ENCODE measurements at places on chromosomes 16 and 17.

DNA sequence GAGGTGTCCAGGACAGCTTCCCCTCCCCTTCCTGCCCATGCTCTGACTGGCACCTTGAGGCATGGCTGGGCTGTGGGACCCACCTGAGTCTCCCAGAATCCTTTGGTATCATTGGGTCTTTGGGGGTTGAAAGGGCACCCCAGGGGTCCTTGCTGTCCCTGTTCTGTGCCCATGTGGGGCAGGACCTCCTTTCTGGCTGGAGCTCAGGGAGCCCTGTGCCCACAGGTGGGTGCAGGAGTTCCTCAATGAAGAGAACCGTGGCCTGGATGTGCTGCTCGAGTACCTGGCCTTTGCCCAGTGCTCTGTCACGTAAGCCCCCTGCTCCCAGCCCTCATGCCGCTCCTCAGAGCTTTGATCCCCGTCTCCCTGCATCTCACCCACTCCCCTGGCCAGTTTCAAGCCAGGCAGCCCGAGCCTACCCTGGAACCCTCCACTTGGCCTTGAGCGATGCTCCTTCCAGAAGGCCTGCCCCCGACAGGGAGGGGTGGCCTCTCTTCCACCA lies 11.8 kb downstream of the FMNL1 start:
- DNase-seq: no peak

DNA sequence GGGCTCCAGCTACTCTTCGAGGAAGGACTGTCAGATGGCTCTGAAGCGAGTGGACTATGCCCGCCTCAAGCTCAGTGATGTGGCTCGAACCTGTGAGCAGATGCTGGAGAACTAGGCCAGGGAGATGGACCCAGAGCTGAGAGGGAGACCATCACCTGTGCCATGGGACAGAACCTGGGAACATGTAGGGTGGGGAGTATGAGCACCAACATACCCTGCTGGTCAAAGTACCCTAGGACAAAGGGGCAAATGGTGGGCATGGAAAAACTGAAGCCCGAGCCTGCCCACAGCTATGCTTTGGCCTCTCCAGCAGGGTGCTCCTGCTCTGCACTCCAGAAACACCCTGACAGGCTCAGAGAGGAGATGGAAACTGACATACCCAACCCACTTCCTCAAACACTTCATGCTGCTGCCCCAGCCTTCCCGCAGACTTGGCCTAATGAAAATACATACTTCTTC lies 1.9 kb downstream of the MED11 start:
- no peak for DNase-seq

- DNase-seq: no peak
Measured at GRCh38 chr16:68660359-68660795, 15.3 kb downstream of the CDH3 start.

DNA sequence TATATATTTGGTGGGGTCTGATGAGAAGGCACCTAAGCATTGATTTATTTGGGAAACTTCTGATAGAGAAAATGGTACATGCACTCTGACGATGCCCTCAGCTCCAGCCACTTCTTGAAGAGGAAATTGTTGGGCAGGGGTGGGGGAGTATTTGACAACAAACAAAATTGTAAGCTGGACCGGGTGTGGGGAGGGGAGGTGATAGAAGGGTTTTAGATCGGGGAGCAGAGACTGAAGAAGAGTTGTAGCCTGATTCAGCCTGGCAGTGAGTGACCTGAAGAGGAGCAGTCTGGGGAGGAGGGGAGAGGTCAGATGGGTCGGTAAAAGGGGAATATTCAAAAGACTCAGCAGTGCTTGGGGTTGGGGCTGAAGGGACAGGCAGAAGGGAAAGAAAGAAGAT lies 2284.7 kb downstream of the TP53TG3F start:
- DNase-seq: no peak

Measured in stimulated activated naive CD8-positive, alpha-beta T cell treated with anti-CD3 and anti-CD28 coated beads, Interleukin-15, amount 100 ng/mL, for 72 hours (primary cell).